ENCODE measurements at places on chromosomes 12 and 14.

DNA sequence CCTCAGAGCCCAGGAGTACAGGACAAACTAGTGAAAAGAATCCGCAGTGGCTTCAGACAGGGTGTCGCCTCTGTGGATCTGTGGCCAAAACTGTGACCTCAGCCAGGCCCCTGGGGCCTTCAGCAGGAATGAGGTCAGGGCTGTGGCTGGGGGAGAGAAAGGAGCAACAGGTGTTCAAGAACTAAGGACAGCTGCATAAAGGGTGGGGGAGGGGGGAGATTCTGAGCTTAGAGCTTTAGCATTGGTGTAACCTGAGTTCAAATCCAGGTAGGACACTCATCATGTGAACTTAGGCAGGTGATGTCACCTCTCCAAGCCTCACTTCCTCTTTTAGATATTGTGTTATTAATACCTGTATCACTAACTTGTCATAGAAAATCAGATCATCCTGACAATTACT is 40.9 kb upstream of the CORO1C start:
- H3K4me3 ChIP-seq = no peak overlapping the region
- peak overlapping the region; percentile 59 for H3K27ac ChIP-seq
- H3K36me3 ChIP-seq = no peaks in the 10 kb centered on the region
- no peaks in the 10 kb centered on the region for H3K27me3 ChIP-seq

DNA sequence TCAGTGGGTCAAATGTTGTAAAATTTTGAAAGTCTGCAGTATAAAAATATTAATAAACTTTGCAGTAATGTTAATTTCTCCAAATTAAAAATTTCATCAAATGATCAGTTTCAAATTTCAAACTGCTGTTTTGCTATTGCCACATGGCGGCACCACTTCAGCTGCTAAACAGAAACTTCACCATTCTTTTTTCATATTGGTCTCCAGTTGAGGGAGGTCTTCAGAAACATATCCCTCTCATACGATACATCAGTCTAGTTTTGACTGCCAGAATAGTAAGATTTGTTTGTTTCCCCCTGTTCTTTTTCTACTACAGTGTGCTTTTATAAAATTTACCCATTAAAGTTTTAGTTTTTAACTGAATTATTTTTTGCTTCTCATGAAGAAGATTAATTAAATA is 4.2 kb upstream of the TRHDE start:
- peaks cover 6% of the 10 kb centered on the region for H3K4me1 ChIP-seq
- H3K27me3 ChIP-seq = peaks cover 18% of the 10 kb centered on the region
- H3K36me3 ChIP-seq = no peaks in the 10 kb centered on the region
- no peak overlapping the region for H3K4me3 ChIP-seq

DNA sequence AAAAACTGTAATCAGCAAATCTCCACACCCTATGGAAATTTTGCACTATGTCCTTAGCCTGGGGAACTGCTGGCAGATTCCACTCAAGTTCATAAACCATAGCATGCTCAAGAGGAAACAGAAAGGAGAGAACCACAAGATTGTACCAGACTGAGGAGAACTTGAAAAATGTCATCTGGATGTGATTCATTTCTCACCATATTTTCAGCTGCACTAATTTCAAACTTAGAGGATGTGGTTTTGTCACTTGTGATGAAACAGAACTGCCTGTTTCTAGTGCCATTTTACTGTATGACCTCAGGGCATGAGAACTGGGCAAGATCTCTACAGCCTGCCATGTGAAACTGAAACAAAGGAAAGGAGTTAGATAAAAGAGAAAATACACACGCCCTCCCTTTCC is 1493.1 kb upstream of the FLRT2 start:
- H3K4me1 ChIP-seq = no peaks in the 10 kb centered on the region
- no peak for ATAC-seq
- H3K4me3 ChIP-seq = no peak overlapping the region

GRCh38 chr12:41497409-41497808 is 309.3 kb downstream of the PDZRN4 start:
- H3K36me3 ChIP-seq = no peaks in the 10 kb centered on the region
- H3K4me3 ChIP-seq = no peak overlapping the region
- peaks cover 9% of the 10 kb centered on the region for H3K27me3 ChIP-seq
- no peaks in the 10 kb centered on the region for H3K4me1 ChIP-seq
- no peak overlapping the region for H3K27ac ChIP-seq
- no peak for ATAC-seq

GRCh38 chr12:45231515-45232145 is 15.7 kb downstream of the ANO6 start:
- H3K27ac ChIP-seq = no peak overlapping the region
- no peak overlapping the region for H3K4me3 ChIP-seq
- no peaks in the 10 kb centered on the region for H3K27me3 ChIP-seq
- peaks cover 41% of the 10 kb centered on the region for H3K4me1 ChIP-seq
- peaks cover 16% of the 10 kb centered on the region for H3K36me3 ChIP-seq

DNA sequence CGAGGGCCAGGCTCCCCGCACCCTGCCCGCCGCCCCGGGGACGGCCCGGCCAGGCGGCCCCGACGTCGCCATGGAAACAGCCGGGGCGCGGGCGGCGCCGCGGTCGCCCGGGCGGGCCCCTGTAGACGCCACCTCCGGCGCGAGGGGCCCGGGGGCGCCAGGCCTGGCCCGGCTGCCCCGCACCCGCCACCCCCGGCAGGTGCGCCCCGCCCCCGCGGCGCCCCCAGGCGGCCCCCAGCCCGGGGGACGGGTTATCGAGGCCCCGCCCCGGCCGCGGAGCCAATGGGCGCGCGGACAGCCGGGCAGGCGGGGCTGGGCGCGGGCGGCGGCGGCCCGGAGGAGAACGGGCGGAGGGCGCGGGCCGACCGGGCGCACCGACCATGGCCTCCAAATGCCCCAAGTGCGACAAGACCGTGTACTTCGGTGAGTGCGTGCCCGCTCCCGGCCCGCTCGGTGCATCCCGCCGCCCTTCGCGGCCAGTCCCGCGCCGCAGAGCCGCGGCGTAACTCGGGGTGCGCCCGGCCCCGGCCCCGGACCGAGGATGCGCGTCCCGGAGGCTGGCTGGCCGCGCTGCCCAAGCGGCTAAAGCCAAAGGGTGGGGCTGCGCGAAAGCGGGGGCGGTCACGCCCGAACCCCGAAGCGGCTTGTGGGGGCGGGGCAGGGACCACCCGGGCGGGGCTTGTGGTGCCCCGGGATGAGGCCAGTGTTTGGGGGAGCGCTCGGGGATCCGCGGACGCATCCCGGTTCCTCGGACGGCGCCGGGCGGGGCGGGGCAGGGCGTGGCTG is at the start of gene CRIP2:
CRIP2 (plus strand) TSS at position 339 of the 786 bp plus-strand sequence; CDS start at position 381, 42 bp downstream.
- peaks cover 5% of the 10 kb centered on the region for H3K36me3 ChIP-seq
- peak; percentile 39 for ATAC-seq
- peak within 1 kb of the TSS; percentile 75 for H3K4me3 ChIP-seq
- peaks cover 9% of the 10 kb centered on the region for H3K27me3 ChIP-seq
- peak within 1 kb of the TSS; percentile 35 for H3K27ac ChIP-seq
- H3K4me1 ChIP-seq = peaks cover 39% of the 10 kb centered on the region

DNA sequence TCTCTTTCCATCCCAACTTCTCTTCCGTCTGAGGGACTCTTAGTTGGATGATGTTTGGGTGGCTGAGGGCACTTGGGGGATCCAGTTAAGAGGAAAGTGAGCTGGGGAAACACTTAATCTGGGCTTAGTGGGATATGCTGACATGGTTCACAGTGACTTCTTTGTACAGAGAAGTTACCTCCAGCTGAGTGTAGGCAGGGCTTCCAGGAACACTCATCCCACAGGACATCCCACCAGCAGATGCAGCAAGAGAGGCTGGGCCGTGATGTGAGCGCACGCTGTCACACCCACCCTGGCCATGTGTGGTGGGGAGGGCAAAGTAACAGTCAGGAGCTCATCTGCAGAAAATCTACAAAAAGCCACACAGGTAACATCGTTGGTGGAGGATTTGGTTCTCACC is 832 bp upstream of the CACNA2D4 start:
- H3K4me3 ChIP-seq = peak overlapping the region; percentile 98
- H3K27me3 ChIP-seq = peaks cover 13% of the 10 kb centered on the region

GRCh38 chr12:103877288-103877687 is 36.3 kb upstream of the NT5DC3 start:
- no peaks in the 10 kb centered on the region for H3K36me3 ChIP-seq
- no peaks in the 10 kb centered on the region for H3K27me3 ChIP-seq
- ATAC-seq = no peak
- H3K27ac ChIP-seq = no peak overlapping the region
- H3K4me3 ChIP-seq = no peak overlapping the region

- H3K4me1 ChIP-seq = no peaks in the 10 kb centered on the region
- no peaks in the 10 kb centered on the region for H3K27me3 ChIP-seq
- H3K4me3 ChIP-seq = no peak overlapping the region
- H3K27ac ChIP-seq = no peak overlapping the region
These were observed 83.9 kb downstream of the HMGA2 start for GRCh38 chr12:65908147-65908546.

GRCh38 chr12:92732716-92733115 is 29.9 kb downstream of the PLEKHG7 start:
- H3K36me3 ChIP-seq = peaks cover 40% of the 10 kb centered on the region
- H3K4me3 ChIP-seq = no peak overlapping the region
- peaks cover 6% of the 10 kb centered on the region for H3K4me1 ChIP-seq

DNA sequence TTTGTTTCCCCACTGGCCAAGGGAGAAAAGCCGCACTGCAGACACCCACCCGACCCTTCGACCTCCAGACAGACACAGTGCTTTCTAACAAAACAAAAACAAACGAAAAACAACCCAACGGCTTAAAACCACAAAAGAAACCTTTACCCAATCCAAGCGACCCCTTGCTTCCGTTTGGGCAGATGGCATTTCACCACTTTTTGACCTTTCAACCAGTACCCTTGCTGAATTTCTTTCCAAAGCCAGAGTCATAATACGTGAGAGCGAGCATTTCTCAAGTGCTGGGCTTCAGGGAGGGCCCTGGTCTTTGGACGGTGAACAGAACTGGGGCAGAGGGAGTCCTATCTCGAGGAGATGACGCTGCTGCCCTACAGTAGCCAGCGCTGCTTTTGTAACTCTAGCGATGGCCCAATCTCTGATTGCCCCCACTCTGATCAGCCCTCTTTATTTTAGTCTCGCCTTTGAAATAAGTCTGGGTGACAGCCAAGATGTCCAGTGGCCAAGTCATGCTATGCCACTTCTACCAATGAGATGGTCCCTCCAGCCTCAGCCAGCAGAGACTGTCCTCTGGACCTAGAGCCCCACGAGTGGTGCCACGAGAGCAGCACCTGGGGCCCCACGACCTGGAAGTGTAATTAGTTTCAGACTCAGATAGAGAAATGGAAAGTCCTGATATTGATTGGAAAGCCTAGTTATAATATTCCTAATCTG is 21.9 kb upstream of the ADIPOR2 start:
- no peak overlapping the region for H3K27ac ChIP-seq
- ATAC-seq = no peak
- peaks cover 22% of the 10 kb centered on the region for H3K4me1 ChIP-seq
- H3K36me3 ChIP-seq = no peaks in the 10 kb centered on the region

- H3K36me3 ChIP-seq = no peaks in the 10 kb centered on the region
- H3K4me3 ChIP-seq = no peak overlapping the region
- peaks cover 38% of the 10 kb centered on the region for H3K27me3 ChIP-seq
- no peak for ATAC-seq
These were observed 29.0 kb downstream of the PDE6H start for GRCh38 chr12:15001733-15002382.

GRCh38 chr14:64770751-64771150 is 66.5 kb downstream of the PLEKHG3 start:
- no peak for ATAC-seq
- no peak overlapping the region for H3K27ac ChIP-seq
- no peaks in the 10 kb centered on the region for H3K36me3 ChIP-seq
- H3K4me3 ChIP-seq = no peak overlapping the region

DNA sequence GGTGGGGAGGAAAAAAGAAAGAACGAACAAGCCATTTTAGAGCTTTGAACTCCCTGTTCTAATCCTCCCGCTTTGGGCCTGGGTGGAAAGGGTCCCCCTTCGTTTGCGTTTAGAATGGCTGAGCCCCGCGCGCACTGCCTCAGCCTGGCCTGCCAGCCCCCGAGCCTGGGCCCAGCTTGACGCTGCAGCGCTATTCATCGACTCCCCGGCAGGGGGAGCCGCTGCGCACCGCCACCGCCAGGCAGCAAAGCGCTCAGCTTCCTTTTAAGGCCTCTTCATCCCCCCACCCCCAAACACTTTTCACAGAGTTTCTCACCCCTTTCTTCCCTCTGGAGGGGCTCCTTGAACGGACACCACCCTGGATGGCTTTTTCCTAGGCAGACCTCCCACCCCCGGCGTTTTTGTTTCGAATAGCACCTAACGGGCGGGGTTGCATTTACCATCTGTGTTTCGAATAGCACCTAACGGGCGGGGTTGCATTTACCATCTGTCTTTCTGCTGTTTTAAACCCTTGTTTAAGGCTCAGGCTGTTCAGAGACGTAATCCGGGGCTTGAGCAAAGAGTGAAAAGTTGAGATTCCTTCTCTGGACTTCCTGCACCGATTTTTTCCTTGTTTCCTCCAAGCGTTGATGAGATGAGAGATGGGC is 56.4 kb upstream of the PIWIL1 start:
- no peaks in the 10 kb centered on the region for H3K27me3 ChIP-seq
- H3K4me1 ChIP-seq = no peaks in the 10 kb centered on the region
- no peak for ATAC-seq
- H3K27ac ChIP-seq = no peak overlapping the region
- no peak overlapping the region for H3K4me3 ChIP-seq
- H3K36me3 ChIP-seq = no peaks in the 10 kb centered on the region

DNA sequence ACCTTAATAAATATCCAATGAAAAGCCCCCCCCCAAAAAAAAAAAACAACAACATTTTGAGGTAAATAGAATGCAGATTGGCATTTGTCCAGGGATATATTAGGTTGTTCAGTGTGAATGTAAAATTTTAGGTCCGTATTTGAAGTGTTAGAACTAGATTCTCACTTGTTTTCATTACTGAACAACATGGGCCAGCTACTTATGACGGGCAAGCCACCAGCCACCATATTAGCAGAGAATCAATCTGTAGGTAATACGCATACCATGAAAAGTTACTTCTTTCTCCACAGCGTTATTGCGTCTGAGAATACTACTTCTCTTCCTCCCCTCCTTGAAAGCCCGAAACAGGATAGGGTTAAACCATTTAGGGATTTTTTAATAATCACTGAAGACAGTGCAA is 5.4 kb downstream of the FLRT2 start:
- ATAC-seq = no peak
- peaks cover 41% of the 10 kb centered on the region for H3K27me3 ChIP-seq
- no peaks in the 10 kb centered on the region for H3K36me3 ChIP-seq
- no peaks in the 10 kb centered on the region for H3K4me1 ChIP-seq
- no peak overlapping the region for H3K27ac ChIP-seq

GRCh38 chr12:120346031-120346430 is 18.5 kb upstream of the PLA2G1B start:
- no peak overlapping the region for H3K4me3 ChIP-seq
- peak; percentile 21 for ATAC-seq
- no peak overlapping the region for H3K27ac ChIP-seq
- H3K4me1 ChIP-seq = no peaks in the 10 kb centered on the region
- no peaks in the 10 kb centered on the region for H3K36me3 ChIP-seq

DNA sequence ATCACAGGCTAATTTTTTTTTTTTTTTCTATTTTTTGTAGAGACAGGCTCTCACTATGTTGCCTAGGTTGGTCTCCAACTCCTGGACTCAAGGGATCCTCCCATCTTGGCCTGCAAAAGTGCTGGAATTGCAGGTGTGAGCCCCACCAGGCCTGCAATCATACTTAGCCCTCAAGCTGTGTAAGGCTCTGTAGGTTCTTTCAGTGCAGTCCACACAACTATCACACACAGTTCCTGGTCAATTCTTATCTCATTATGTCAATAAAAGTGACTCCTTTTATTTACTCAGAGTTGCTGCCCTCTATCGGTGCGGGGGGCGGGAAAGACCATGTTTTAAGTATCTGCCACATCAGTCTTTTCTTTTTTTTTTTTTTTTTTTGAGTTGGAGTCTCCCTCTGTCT is 29.0 kb downstream of the SLC2A3 start:
- ATAC-seq = no peak
- no peaks in the 10 kb centered on the region for H3K4me1 ChIP-seq
- H3K27ac ChIP-seq = no peak overlapping the region
- H3K36me3 ChIP-seq = no peaks in the 10 kb centered on the region
- no peaks in the 10 kb centered on the region for H3K27me3 ChIP-seq
- no peak overlapping the region for H3K4me3 ChIP-seq
